ENCODE measurements at places on chromosomes 4 and X. TPM values are rescaled to one million over a fixed set of nuclear protein-coding genes. Genes with fewer than 3 reads are reported as not detected.

Gene BTC
- total RNA-seq, result 0.11 TPM

Gene CFAP47
- 1.8 TPM for total RNA-seq

Gene SMIM43
- 0.37 TPM for total RNA-seq

Gene MBTPS2
- 23.2 TPM for total RNA-seq

Gene RNF128
- not detected for total RNA-seq

Gene VCX2
- not detected for total RNA-seq

Gene MED14
- 59.1 TPM for total RNA-seq

DNA sequence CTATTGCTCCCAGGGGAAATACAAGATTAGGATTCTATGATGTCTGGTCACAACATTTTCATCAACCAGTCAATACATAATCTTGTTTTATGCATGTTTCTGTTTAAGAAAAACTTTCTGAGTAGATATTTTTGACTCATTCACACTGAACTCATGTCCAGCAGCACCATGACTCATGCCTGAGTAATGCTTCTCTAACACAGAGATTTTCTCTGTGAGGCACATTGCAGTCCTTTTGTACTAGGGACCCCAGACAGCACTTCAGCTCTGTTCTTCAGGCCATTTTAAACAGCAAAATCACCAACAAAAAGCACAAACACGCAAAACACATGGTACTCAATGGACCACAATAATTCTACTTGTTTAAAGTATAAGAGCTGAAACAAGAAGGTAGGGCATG, 83.6 kb downstream of the MXRA5 start:
- DNase-seq, result peak; percentile 43

- DNase-seq, result peak; percentile 71
Observed at GRCh38 chrX:5399403-5399802, 829.3 kb downstream of the NLGN4X start.

GRCh38 chr4:37715889-37716402, 29.8 kb upstream of the RELL1 start:
- DNase-seq, result no peak

- no peak for DNase-seq
Observed at GRCh38 chr4:175470131-175470530, 341.9 kb downstream of the GPM6A start.

GRCh38 chr4:26152056-26152455, 168.8 kb upstream of the RBPJ start:
- DNase-seq, result no peak

- DNase-seq, result no peak
Observed at GRCh38 chr4:140141210-140141835, 12.7 kb downstream of the MAML3 start.

DNA sequence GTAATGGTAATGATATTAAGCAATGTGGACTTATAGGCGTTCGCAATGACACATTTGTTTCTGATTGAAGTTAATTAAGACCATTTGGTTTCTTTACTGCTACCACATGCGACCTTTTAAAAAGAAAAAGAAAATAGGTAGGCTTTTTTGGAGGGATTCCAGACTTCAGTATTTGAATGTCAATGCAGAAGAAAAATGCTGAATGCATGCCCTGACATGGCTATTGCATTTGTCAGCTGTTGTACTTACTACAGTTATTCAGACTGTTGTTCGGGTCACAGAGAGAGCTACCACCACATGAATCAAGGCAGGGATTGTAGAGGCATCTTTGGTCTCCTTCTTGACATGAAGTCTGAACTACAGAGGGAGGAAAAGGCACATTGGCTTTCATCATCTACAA, 163.7 kb downstream of the CORIN start:
- DNase-seq, result peak; percentile 4

DNA sequence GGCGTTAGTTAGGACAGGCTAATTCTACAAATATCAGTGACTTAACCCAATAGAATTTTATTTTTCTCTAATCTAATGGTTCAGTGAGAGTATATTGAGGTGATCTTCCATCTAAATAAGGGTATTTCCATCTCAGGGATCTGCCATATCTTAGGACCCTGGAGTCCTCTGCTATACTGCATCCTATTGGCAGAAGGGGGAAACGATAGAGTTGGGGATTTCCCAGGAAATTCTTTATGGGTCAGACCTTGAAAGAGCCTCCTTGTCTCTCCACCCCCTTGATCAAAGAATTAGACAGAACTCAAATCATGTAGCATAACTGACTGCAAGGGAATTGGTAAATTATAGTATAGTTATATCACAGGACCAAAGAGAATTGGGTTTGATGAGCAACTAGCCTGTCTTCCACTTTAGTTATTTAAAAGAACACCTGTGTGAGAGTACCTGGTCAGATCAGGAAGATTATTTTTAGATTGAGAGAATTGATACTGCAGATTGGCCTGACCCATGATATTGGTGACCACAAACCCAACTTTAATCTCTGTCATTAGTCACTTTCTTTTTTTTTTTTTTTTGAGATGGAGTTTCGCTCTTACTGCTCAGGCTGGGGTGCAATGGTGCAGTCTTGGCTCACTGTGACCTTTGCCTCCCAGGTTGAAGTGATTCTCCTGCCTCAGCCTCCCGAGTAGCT, 25.6 kb downstream of the SMARCA5 start:
- no peak for DNase-seq

GRCh38 chr4:44256414-44256813, 192.2 kb downstream of the KCTD8 start:
- DNase-seq, result no peak

GRCh38 chr4:14596904-14597303, 405.4 kb upstream of the CPEB2 start:
- DNase-seq, result no peak

- peak; percentile 28 for DNase-seq
Observed at GRCh38 chr4:158769175-158769921, 522 bp downstream of the FNIP2 start.

DNA sequence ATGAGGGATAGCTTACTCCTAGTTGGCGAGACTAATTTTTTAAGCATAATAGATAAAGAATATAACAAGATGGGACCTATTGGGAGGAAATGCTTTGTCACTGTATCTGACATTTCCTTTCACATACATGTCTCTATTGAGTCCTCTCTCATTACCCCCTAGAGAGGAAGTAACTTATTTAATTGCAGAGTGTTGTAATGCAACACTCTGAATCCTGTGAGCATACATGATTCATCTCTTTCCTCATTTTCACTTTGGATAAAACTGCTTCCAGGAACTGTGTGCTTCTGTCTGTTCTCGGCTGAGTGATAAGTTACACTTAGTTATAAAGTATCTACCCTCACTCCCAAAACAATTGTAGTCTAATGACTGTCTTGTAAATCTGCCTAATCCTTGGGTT, 266.1 kb upstream of the ANXA10 start:
- peak; percentile 72 for DNase-seq

GRCh38 chr4:23754688-23755087, 135.2 kb downstream of the PPARGC1A start:
- DNase-seq, result no peak

DNA sequence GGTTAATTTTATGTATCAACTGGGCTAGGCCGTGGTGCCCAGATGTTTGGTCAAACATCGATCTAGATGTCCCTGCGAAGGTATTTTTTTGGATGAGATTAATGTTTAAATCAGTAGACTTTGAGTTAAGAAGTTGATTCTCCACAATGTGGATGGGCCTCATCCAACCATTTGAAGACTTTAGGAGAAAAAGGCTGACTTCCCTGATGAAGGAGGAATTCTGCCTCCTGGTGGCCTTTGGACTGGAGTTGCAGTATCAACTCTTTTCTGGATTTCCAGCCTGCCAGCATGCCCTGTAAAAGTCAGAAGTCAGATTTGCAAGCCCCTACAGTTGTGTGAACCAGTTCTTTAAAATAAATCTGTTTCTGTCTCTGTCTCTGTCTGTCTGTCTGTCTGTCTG, 91.4 kb downstream of the STK32B start:
- DNase-seq, result peak; percentile 67

- DNase-seq, result peak; percentile 60
Observed at GRCh38 chr4:5895287-5895686, 2.4 kb upstream of the CRMP1 start.

GRCh38 chr4:113738251-113738650, 23.3 kb downstream of the CAMK2D start:
- DNase-seq, result no peak

GRCh38 chr4:187608001-187608421, 387.6 kb upstream of the ZFP42 start:
- DNase-seq, result no peak

DNA sequence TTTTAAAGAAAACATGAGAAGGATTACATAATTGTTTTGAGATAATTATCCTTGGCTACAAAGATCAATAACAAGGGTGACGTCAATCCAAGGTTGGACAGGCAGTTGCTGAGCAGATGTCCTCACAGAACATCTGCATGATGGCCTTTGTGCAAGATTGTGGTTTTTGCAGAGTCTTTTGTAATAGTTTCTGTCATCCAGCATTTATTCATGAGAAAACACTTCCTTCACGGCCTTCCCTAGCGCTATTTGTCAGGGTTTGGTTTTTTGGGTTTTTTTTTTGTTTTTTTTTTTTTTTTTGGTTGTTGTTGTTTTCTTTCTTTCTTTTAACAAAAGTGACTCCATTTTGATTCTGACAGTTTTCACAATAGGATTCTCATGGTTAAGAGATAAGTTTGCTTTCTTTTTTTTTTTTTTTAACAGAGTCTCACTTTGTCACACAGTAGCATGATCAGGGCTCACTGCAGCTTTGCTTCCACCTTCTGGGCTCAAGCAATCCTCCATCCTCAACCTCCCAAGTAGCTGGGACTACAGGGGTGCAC, 31.5 kb upstream of the ELF2 start:
- DNase-seq, result no peak

DNA sequence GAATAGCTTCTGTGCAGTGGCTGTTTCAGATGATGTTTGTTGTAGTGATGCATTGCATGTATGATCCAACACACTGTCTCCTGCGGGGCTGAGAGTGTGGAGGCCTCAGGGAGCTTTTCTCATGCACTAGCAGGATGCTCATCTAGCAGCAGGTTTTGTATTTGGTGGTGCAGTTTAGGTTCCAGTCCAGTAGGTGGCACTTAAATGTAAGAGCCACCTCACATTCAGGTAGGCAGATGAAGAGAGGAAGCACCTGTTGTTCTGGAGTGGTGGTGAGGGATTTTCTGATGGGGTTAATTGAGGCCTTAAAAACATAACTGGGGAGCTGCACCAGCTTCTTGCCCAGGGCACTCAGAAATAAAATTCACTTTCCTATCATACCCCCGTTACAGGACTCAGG, 300.9 kb downstream of the SPIN4 start:
- DNase-seq, result no peak

- DNase-seq, result no peak
Observed at GRCh38 chrX:104435249-104435648, 130.8 kb upstream of the IL1RAPL2 start.

DNA sequence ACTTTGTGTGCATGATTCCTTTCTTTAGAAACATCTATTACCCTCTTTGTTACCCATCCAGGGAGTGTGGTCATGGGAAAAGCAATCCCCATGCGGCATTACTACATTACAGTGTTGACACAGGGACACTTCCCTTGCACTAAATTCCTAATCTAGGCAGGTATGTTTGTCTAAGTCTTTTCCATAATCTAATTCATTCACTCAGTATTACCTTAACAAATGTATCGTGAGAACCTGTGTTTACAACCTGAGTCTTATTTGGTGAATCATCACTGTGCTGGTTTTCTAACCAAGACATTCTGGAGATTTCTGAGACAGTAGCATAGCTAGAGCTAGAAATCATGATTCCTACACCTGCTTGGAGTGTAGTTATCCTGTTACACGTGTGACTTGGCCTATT, 326.8 kb downstream of the BMPR1B start:
- no peak for DNase-seq

- DNase-seq, result no peak
Observed at GRCh38 chr4:123667496-123667895, 270.9 kb downstream of the SPRY1 start.

DNA sequence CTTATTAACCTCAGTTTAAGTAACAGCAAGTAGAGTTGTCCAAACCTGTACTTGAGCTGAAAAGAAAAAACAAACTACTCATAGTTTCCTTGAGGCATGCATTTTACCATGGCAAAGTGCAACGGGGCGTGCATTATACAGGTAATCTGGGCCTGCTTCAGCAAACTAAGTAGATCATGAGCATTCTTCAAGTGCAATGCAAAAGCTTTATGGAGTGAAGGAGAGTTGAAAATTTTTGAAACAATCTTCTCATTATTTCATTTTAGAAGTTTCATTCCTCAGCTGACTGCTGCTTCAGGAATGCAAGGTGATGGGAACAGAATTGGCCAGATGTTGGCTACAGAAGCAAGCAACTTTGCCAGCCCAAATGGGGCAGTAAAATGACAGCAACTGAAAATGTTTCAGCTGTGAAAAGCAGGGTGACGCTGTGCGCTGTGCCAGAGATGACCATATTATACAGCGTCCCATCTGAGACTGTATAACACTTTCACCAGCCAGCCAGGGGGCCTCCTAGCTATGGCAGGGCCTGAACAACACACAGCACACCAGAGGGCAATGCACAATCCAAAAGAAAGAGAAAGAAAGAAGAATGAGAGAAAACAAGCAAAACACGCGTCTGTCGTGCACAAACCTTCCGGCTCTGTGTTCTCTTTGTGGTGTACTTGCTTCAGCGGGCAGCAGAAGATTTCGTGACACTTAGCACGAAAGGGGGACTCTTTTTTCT, 145.5 kb upstream of the FGF13 start:
- DNase-seq, result no peak

DNA sequence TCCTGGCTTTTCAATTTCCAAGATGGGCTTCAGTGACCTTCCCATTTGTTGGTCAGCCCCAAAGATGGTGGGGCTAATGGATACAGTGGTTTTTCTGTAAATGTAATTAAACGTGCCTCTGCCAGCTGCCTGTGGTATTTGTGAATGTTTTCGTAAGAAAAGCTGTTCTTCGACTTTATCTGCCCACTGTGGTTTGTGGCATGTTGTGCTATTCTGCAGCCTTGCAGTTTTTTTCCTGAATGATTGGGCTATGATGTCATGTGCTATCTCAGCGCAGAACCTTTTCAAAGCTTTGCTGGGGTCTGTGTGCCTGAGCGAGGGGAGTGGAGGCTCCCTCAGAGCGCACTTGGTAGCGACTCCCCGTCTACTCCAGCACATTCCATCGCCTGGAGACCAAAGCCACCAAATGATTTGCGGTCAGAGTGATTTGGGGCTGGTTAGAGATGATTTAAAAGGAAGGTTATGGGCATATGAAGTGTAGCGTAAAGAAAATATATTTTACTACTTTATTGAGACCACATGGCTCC, 137.5 kb downstream of the PALLD start:
- DNase-seq, result peak; percentile 79

DNA sequence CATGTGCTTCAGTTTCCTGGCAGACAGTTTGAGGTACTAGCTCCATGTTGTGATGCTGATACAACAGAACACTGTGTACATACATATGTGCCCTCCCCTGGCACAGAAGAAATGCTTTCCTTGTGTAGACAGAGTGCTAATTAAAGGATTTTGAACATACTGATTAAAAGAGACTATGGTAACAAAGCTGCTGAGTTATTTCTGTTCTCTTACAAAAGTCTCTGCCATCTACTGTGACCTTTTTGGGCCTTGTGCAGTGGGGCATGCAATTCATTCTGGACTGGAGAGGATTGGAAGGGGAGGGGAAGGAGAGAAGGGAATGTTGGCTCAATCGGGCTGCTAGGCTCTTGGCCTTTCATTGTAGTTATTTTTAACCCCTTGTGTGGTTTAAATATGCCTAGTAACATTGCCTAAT, 6.0 kb downstream of the PDLIM5 start:
- no peak for DNase-seq
